ENCODE measurements at places on chromosomes 12 and 14. TPM values are rescaled to one million over a fixed set of nuclear protein-coding genes. Genes with fewer than 3 reads are reported as not detected.
A peak's percentile ranks its signal among the peaks of the same experiment; 100 is the strongest.

KRT83 gene
- total RNA-seq, result not detected

STAB2 gene
- 0.73 TPM for total RNA-seq

GRCh38 chr12:31482816-31483215 is 108.1 kb downstream of the DENND5B start:
- no peak overlapping the region for H3K4me3 ChIP-seq
- peaks cover 17% of the 10 kb centered on the region for H3K36me3 ChIP-seq
- H3K27ac ChIP-seq, result no peak overlapping the region
- no peak for DNase-seq
- no peaks in the 10 kb centered on the region for H3K4me1 ChIP-seq
- no peaks in the 10 kb centered on the region for H3K27me3 ChIP-seq

GRCh38 chr14:34254571-34254970 is 207.5 kb downstream of the SPTSSA start:
- H3K27me3 ChIP-seq, result no peaks in the 10 kb centered on the region
- H3K27ac ChIP-seq, result no peak overlapping the region
- no peaks in the 10 kb centered on the region for H3K4me1 ChIP-seq
- no peak overlapping the region for H3K4me3 ChIP-seq
- no peaks in the 10 kb centered on the region for H3K36me3 ChIP-seq

DNA sequence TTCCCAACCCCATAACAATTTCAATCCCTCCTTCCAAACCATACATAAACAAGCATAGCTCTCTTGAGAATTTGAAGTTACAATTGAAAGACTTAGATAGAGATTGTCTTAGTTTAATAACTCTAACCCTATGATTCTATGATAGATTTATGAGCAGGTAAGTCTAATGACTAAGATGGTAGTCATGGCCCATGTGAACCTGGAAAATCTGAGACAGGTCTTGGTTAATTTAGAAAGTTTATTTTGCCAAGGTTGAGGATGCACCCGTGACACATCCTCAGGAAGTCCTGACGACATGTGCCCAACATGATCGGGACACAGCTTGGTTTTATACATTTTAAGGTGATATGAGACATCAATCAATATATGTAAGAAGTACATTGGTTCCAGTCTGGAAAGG is 248.8 kb downstream of the KCNH5 start:
- H3K36me3 ChIP-seq, result no peaks in the 10 kb centered on the region
- no peak for DNase-seq
- H3K4me1 ChIP-seq, result no peaks in the 10 kb centered on the region

- H3K4me1 ChIP-seq, result peaks cover 45% of the 10 kb centered on the region
- no peak overlapping the region for H3K27ac ChIP-seq
- no peak overlapping the region for H3K4me3 ChIP-seq
- H3K27me3 ChIP-seq, result no peaks in the 10 kb centered on the region
Observed at GRCh38 chr12:6608592-6609281, 1.6 kb upstream of the CHD4 start.

GRCh38 chr12:87020071-87020470 is 763.9 kb upstream of the MGAT4C start:
- no peaks in the 10 kb centered on the region for H3K27me3 ChIP-seq
- no peak overlapping the region for H3K4me3 ChIP-seq
- H3K36me3 ChIP-seq, result no peaks in the 10 kb centered on the region
- no peak for DNase-seq
- H3K27ac ChIP-seq, result no peak overlapping the region

DNA sequence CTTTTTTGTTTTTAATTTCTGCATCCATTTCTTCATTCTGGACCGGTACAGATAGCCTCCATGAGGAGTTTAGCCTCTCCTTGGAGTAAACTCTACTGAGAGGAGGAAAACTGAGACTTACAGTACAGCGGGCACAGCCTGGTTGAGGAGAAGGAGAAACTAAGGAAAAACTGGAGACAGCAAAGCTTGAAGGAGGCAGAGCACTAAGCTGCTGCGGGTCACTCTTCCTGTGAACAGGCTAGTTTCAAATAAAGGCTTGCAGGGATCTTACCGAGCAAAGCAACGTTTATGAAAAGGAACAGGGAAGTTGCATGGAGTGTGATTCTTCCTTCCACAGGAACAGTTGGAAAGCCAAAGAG is 348 bp upstream of the SSTR1 start:
- DNase-seq, result no peak
- H3K27me3 ChIP-seq, result no peaks in the 10 kb centered on the region
- no peak overlapping the region for H3K27ac ChIP-seq
- no peaks in the 10 kb centered on the region for H3K36me3 ChIP-seq

TBX5 gene
- total RNA-seq, result not detected

DNA sequence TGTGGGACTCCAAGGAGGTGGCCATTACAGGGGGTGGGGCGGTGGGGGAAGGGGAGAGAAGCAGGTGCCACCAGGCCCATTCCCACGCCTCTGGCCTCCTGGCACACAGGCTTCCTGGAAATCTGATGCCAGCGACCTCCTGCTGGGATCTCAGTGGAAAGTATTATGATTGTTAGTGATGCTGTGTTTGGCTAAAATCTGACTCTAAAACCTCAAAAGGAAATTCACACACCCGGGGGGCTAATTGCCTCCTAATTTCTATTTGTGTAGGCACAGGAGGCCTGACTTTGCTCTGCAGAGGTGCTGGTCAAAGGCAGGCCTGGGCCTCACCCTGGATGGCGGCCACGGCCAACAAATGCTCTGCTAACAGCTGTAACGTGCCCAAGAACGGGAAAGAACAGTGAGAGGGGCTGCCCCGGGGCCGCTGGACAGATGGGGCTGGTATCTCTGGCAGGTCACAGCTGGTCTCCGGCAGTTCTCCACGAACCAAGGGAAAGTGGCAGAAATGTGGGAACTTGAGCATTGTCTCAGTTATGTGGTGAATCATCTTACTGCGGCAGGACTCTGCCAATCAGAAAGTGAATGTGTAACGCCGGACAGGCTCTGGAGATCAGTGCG is 14.3 kb downstream of the FAM181A start:
- no peaks in the 10 kb centered on the region for H3K27me3 ChIP-seq
- H3K36me3 ChIP-seq, result no peaks in the 10 kb centered on the region
- H3K4me3 ChIP-seq, result no peak overlapping the region
- peak overlapping the region; percentile 64 for H3K27ac ChIP-seq
- peak; percentile 90 for DNase-seq

GRCh38 chr14:65312859-65313258 is 99.7 kb upstream of the FUT8 start:
- DNase-seq, result no peak
- H3K36me3 ChIP-seq, result no peaks in the 10 kb centered on the region
- H3K4me1 ChIP-seq, result no peaks in the 10 kb centered on the region
- H3K27me3 ChIP-seq, result no peaks in the 10 kb centered on the region

CCDC196 gene
- total RNA-seq, result not detected

RIPK3 gene
- not detected for total RNA-seq

JAG2 gene
- 24.7 TPM for total RNA-seq

FGD4 gene
- 9.0 TPM for total RNA-seq

DNA sequence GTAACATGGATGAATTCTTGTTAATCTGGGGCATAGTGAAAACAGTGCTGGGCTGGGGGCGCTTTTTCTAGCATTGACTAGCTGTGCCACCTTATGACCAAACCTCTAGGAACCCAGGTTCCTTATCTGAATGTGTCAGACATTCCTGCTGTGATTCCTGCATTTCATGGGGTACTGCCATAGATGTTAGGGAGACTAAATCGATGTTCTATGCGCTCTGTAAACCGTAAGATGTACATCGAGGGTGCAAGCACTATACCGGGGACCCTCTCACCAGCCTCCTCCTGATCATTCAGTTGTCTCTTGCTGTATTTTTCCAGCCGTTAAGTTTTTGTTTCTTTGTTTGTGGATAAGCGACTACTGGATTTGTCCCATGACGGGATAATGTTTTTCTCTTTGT is 170.9 kb upstream of the PARP11 start:
- H3K4me1 ChIP-seq, result peaks cover 33% of the 10 kb centered on the region
- no peaks in the 10 kb centered on the region for H3K27me3 ChIP-seq
- H3K36me3 ChIP-seq, result no peaks in the 10 kb centered on the region
- no peak overlapping the region for H3K4me3 ChIP-seq
- DNase-seq, result no peak

NANOG gene
- not detected for total RNA-seq

DNA sequence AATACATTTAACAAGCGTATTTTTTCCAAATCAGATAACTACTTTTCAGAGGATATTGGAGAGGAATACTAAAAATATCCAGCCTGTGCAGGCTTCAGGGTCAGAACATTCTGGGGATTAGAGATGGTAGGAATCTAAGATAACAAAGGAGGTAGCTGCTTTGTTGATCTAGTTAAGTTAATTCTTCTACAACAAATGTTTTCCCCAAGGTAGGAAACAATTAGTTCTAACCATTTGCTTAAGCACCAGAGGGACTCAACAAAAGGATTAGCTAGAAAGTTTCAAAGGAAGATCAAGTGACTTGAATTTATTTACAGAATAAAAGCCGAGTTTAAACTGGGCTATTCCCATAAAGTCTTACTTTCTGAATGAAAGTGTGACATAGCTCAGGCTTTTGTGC is 524.2 kb downstream of the TMTC2 start:
- no peaks in the 10 kb centered on the region for H3K36me3 ChIP-seq
- no peaks in the 10 kb centered on the region for H3K4me1 ChIP-seq
- H3K27ac ChIP-seq, result no peak overlapping the region
- DNase-seq, result no peak
- no peak overlapping the region for H3K4me3 ChIP-seq
- H3K27me3 ChIP-seq, result no peaks in the 10 kb centered on the region

KCNH5 gene
- not detected for total RNA-seq

DNA sequence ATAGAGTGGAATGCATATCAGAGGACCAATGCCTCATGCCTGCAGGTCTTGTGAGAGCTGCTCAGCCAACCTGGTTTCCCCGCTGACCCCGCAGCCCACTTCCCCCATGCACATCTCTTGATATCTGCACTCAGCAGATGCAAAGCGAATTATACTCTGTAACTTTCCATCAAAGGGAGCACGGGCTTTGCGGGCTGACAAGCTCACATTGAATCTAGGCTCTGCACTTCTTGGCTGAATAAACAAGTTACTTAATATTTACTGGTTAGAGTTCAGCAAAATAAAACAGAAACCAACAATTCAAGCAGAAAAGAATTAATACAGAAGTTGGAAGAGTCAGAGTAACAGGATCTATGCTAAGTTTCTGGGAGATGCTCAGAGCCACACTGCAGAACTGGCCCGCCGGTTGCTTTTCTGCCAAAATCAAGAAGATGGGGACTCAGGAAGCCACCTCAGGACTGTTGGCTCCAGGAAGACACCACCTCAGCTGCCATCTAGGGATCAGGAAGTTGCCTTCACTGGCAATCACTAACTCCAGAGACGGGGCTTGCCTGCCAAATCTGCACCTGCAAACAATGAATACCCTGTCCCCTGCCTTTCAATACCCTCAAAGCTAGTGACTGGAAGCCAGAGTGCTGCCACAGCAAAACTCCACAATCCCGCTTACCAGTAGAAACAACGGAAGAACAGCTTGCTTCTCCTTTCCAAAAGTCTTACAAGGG is 46.5 kb downstream of the NR1H4 start:
- no peak for DNase-seq
- H3K4me1 ChIP-seq, result no peaks in the 10 kb centered on the region
- no peak overlapping the region for H3K27ac ChIP-seq
- H3K4me3 ChIP-seq, result no peak overlapping the region
- H3K27me3 ChIP-seq, result no peaks in the 10 kb centered on the region

NEUROD4 gene
- not detected for total RNA-seq

NRIP2 gene
- 1.8 TPM for total RNA-seq

KLRF1 gene
- not detected for total RNA-seq

GRCh38 chr12:51368640-51369517 is 22.3 kb downstream of the GALNT6 start:
- H3K36me3 ChIP-seq, result no peaks in the 10 kb centered on the region
- no peaks in the 10 kb centered on the region for H3K27me3 ChIP-seq
- H3K4me1 ChIP-seq, result peaks cover 17% of the 10 kb centered on the region
- no peak overlapping the region for H3K4me3 ChIP-seq

Measured in SJCRH30 (cell line).